ENCODE measurements at places on chromosomes 5 and 9. TPM values are rescaled to one million over a fixed set of nuclear protein-coding genes. Genes with fewer than 3 reads are reported as not detected.

The SPATA24 gene
- total RNA-seq, result 5.2 TPM

The LCN1 gene
- total RNA-seq, result not detected

The ZDHHC12 gene
- total RNA-seq, result 96.7 TPM

The CMBL gene
- 22.1 TPM for total RNA-seq

The MACIR gene
- total RNA-seq, result 20.2 TPM

The SPATA31D1 gene
- total RNA-seq, result not detected

The DMRTA1 gene
- 0.73 TPM for total RNA-seq

The SHOC1 gene
- total RNA-seq, result not detected

The CYLC2 gene
- not detected for total RNA-seq

The HNRNPH1 gene
- 499 TPM for total RNA-seq

The FBLL1 gene
- not detected for total RNA-seq

The PCDHA9 gene
- total RNA-seq, result not detected

The SNCAIP gene
- 0.03 TPM for total RNA-seq

The IL7R gene
- 0.46 TPM for total RNA-seq

The NCS1 gene
- total RNA-seq, result 54.5 TPM

The DBH gene
- not detected for total RNA-seq

The GABRA1 gene
- not detected for total RNA-seq

The GCNT1 gene
- 3.0 TPM for total RNA-seq

The CDH18 gene
- not detected for total RNA-seq

The BAAT gene
- 0.55 TPM for total RNA-seq

The SLC34A1 gene
- total RNA-seq, result not detected

The CAMK2A gene
- total RNA-seq, result 0.76 TPM

The CA9 gene
- 4.2 TPM for total RNA-seq

The FAM169A gene
- 4.2 TPM for total RNA-seq

The FOXD4 gene
- 0.82 TPM for total RNA-seq

The CD14 gene
- total RNA-seq, result 5.3 TPM
